Esophagus squamous epithelium (tissue), 5 donors: ENCODE measurements at places on chromosomes 12 and 14.

- no peak for DNase-seq
Observed at GRCh38 chr12:6277982-6278438, 32.5 kb upstream of the PLEKHG6 start.

DNA sequence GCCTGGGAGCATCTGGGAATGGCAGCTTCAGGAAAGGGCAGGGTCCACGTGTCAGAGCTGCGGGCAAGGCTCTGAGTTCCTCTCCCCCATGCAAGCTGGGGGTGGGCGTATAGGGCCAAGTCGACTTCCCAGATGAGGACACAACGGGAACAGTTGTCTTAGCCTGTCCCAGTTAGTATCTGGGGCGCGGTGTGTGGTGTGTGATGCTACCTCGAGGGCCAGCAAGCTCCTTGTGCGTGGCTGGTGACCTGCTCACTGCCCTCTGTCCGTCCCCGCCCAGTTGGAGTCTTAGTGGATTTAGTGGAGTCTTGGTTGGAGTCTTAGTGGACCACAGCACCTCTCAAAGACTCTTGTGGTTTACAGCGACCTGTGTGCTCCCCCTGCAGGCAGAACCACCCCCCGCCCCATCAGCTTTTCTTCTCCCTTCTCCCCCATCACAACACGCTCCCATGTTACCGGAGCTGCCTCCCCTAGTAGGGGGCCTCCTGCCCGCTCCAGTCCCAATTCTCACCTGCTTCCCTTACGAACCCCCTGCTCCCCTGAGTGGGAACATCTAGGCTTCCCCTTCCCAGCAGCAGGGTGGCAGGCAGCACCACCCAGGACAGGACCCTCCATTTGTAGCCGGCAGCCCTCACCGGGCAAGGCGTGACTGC, 8.7 kb downstream of the ASPG start:
- DNase-seq: no peak

DNA sequence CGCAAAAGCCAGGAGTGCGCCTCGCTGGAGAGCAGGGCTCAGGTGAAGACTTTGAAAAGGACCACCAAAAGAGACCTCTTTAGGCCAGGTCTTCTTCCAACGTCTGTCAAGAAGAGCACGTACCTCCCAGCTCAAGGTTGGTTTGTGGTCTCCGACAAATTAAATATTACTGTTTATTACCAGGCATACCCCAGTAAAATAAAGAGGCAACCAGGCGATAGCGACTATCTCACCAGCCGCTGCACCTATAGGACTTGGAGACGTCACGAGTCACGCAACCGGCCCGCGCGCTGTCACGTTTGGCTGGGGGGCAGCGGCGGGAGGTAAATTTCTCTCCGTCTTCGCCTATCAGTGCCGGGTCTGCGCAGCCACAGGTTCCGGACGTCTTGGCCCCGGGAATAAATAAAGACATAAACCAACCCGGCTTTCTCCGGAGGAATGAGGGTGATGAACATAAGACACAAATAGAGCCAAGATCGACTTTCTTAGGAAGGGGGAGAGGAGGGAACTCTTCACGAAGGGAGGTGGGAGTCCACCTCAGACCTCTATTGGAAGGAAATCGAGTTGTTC, 2.0 kb upstream of the TBX5 start:
- DNase-seq: no peak

- no peak for DNase-seq
Observed at GRCh38 chr14:33925946-33926345, 24.9 kb downstream of the EGLN3 start.

DNA sequence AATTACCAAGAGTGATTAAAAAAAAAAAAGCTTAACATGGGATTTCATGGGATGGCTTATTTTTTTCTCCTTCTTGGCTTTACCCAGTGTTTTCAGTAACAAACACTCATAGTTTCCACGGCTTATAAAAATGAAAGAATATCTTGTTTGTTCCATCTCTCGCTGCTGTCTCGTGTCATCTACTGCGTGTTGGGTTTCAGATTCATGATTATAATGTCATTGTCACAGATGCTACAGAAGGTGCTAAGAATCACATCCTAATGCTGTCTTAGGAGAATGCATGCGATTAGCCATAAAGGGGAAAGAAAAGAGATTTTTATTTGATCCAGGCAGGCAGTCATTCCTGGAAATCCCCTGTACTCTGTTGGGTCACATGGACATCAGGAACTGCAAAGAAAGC, 1267.6 kb upstream of the TMEM132C start:
- DNase-seq: no peak

DNA sequence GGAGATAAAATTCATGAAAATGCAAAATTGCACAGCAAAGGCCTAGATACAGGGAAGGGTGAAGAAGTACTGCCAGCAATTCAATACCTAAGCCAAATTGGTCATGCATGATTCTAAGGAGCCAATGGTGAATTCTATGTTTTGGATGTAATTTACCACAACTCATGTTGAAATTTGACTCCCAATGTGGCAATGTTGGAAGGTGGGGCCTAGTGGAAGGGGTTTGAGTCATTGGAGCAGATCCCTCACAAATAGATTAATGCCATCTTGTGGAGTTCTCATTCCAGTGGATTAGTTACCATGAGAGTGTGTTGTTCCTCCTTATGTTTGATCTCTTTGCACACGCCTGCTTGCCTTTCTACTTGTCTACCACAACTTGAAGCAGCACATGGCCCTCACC, 194.0 kb upstream of the ALG10 start:
- DNase-seq: no peak

GRCh38 chr12:5442251-5443006, 10.5 kb downstream of the NTF3 start:
- DNase-seq: no peak

DNA sequence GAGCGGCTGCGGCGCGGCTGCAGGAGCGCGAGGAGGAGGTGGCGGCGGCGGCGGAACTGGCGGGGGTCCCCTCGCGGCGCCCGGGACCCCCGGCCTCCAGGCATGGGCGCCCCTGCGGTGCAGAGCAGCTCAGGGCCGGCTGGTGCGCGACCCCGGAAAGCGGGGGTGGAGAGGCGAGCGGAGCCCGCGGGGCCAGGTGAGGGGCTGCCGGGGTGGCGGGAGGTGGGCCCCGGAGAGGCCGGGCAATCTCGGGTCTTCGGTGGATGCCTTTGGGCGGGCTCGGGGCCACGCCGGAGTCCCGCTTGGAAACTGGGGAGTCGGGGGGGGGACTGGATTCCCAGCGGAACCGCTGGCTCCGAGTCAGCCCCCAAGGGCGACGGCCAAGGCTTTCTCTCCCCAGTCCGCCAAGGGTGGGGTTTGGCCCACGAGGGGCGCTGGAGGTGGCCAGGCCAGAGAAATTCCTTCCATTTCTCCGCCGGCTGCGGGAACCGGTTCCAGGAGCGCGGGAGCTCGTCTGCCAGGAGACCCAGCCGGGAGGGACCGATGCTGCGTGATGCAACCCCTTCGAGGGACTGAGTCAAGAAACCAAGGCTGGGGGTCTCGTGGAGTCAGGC, 13.9 kb upstream of the NR4A1 start:
- DNase-seq: no peak

DNA sequence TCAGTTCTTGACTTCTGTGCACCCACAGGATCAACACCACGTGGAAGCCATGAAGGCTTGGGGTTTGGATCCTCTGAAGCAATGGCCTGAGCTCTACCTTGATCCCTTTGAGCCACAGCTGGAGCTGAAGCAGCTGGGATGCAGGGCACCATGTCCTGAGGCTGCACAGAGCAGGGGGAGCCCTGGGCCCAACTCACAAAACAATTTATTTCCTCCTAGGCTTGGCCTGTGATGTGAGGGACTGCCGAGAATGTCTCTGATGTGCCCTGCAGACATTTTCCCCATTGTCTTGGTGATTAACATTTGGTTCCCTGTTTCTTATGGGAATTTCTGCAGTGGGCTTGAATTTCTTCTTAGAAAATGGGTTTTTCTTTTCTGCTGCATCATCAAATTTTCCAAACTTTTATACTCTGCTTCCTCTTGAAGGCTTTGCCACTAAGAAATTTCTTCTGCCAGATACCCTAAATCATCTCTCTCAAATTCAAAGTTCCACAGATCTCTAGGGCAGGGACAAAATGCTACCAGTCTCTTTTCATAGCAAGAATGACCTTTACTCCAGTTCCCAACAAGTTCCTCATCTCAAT, 288.2 kb downstream of the CCDC59 start:
- DNase-seq: no peak

DNA sequence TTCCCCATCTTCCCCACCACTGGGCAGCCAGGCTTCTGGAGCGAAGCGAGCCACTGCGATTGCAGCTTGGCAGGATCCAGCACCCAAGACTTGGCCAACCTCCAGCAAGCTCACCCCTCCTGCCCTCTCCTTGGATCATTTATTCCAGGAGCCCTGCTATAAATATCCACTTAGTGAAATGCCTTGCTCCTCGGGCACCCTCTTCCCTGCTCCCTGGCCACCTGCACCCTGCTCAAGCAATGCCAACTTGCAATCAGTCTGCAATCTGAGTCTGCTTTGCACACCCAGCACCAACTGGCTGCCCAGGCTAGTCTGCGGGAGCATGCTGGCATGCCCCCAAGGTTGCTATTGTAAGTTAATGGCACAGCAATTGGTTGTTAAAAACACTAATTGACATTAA, 666.0 kb downstream of the MED13L start:
- DNase-seq: no peak

- DNase-seq: no peak
Observed at GRCh38 chr14:64692189-64692985, 11.8 kb upstream of the PLEKHG3 start.

DNA sequence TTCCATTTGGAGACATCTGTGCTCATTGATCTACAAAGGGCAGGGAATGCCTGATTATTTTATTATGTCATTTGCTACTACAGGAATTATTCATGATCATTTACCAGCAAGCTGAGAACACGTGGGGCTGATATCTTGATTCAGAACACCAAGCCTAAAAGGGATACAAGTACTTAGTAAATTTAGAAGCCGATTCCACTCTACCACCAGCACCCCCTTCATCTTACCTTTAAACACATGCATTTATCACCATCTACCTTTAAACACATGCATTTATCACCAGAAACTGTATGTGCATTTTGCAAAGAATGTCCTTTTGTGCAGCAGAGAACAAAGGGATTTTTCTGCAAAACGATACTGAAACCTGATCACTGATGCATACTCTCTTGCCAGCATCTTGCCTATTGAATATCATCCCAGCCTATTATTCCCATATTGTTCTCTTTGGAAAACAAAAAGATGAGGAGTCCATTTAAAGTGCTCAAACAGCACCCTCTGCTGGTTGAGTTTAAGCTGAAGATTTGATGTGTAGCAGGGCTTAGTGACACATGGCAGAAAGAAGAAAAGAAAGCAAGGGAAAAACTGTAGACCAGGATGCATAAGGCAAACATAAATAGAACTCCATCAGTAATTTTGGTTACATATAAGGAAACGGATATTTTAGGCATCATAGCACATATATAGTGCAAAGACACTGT, 132.6 kb upstream of the PLEKHG7 start:
- DNase-seq: no peak

DNA sequence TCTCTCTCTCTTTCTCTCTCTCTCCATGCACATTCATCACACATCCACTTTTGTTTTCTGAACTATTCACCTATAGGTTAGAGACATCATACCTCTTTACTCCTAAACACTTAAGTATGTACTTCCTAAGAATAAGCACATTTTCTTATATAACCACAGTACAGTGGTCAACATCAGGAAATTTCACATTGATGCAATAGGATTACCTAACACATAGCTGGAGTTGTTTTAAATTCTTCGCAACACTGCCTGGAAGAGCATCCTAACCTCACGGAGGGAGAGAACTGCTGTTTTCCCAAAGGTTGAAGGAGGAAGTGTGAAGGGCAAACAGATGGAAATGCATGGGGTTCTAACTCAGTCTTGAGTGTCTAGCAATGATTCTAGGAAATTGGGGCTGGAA, 159.2 kb downstream of the SYT1 start:
- DNase-seq: no peak

GRCh38 chr12:24066865-24067264, 117.4 kb upstream of the SOX5 start:
- DNase-seq: no peak

GRCh38 chr12:53391724-53392123, 11.7 kb downstream of the SP1 start:
- DNase-seq: no peak

- DNase-seq: no peak
Observed at GRCh38 chr12:131139363-131140068, 185.8 kb downstream of the ADGRD1 start.

- DNase-seq: no peak
Observed at GRCh38 chr14:75222208-75222701, 45.8 kb upstream of the TMED10 start.

DNA sequence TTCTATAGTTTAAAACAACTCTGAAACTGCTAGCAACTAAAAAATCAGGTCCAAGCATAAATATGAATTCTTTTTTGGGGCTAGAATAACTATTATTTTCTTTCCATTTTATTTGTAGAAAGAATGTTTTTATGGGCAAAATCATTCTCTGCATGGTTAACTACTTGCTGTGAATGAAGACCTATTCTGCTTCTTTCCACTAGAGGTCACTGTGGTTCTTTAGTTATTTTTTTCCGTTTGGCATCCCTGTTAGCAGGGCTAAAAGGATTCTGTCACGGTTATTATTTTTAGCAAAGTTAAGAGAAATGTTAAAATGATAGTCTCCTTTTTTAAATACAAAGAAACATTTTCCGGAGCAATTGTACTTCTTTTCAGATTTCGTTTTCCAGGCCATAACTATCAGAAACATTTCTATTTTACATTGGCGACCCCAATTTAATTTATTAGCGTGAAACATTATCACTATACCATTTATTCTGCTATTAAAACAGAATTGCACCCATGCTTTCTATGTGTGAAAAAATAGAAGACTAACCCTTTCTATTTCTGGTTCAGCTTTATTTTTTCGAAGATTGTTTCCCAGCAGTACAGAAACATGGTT, 404.8 kb downstream of the ATP23 start:
- DNase-seq: no peak

DNA sequence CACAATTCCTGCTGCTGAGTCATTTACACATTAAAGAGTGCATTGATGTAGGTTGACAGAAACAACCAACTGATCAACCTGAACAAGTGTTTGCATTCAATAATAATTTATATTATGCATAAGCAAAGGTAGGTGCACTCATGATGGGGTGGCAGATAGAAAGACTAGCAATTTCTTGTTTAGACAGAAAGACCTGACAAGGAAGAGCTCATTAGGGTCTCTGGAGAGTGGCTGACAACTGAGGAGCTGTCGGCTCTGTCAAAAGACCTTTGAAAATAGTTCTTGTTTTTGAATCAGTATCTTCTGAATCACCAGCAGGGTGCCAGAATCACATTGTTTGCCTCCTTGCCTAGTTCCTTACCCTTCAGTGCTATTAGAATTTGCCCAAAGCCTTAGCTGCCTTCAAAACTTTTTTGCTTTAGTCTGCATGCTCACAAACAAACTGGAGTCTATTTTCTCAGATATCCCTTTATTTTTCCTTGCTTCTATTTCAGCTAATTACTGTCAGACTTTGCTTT, 234.7 kb downstream of the BTG1 start:
- DNase-seq: no peak

GRCh38 chr12:82434392-82434911, 76.1 kb downstream of the METTL25 start:
- no peak for DNase-seq

DNA sequence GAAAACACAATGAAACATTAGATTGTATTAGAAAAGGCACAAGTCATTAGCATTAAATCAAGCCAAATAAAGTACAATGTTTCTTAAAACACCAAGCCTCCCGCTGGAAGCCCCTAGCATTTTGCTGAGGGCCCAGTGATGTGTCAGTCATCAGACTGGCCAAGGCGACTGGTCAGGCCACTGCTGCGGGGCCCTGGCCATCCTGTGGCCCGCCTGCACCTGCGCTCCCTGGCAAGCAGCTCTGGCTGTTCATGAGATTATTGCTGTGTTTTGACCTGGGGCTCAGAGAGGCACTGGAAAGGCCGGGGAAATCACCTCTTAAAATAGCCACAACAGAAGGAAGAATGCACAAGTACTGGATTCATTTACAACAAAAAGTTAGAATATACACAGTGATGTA, 24.2 kb upstream of the AMN start:
- DNase-seq: no peak
